Dermis microvascular lymphatic vessel endothelial cell (primary cell): ENCODE measurements at places on chromosomes 3 and 15.

DNA sequence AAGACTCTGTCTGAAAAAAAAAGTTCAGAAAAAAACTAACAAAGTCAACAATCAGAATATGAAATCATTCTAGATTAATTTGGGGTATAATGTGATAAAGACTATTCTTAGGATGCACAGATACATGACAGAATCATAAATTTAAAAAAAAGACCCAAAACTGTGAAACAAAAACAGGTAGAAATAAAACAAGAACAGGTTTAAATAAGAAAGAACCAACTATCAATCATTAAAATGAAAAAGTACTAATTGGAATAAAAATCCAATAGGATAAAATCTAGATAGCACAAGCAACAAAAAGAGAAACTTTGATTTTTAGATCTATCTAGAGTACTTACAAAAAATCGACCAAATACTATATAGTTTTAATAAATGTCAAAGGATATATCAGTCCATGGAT, 13.4 kb downstream of the TMEM202 start:
- no peak for DNase-seq

DNA sequence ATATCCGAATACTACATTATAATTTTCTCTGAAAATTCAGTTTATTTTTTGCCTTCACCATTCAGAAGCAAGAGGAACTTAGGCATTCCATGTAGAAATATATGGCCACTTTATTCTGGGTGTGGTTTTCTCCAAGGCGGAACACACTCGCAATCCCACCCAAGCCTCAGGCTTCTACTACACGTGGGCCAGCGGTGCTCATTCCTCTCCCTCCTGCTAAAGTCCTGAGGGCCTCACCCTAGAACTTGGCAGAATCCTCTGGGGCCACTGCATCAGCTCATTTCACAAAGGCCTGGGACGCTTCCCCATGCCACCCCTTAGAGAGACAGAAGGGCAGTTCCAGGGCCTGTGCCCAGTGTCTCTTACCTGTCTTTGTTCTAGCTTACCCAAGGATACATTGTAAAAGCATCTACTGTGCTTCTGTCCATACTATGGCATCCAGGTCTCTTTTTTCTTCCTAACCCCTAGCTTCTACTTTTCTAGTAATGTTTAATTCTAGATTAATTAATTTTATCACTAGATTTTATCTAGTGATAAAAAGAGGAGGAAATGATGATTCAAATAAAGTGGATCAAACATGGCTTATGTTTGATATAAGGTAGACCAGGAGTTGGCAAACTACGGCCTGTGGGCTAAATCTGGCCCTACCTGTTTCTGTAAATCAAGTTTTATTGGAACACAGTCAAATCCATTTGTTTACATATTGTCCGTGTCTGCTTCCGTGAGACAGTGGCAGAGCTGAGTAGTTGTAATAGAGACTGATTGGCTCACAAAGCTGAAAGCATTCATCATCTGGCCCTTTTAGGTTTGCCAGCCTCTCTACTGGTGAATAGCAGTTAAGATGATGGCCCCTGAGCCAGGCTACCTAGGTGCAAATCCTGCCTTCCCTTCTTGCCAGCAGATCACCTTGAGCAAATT, 29.8 kb downstream of the LARS2 start:
- DNase-seq, result peak; percentile 33

- no peak for DNase-seq
Measured at GRCh38 chr3:127115691-127116351, 77.1 kb upstream of the PRR23E start.

DNA sequence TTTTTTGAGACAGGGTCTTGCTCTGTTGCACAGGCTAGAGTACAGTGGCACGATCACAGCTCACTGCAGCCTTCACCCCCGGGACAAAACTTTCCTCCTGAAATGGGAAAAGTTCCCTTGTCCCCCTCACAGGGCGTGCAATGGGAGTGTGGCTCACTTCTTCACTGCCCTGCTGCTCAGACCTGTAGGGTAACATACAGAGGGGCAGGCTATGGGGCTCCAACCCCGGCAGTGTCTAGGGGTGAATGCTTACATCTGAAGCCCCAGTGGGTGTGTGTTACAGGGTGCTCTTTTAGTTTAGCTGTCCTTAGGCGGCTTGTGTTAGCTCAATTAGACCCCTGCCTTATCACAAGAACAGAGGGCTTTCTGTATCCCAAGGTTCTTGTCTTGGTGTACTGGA, 157.3 kb downstream of the RBPMS2 start:
- no peak for DNase-seq

GRCh38 chr15:33374226-33374914, 63.6 kb downstream of the RYR3 start:
- no peak for DNase-seq

GRCh38 chr3:69252631-69253030, 130.2 kb upstream of the LMOD3 start:
- no peak for DNase-seq

- DNase-seq, result no peak
Measured at GRCh38 chr3:126873416-126873815, 109.5 kb upstream of the PLXNA1 start.

- no peak for DNase-seq
Measured at GRCh38 chr3:44444896-44445691, 32.4 kb downstream of the ZNF445 start.

GRCh38 chr3:105938101-105938500, 69.3 kb upstream of the CBLB start:
- DNase-seq, result no peak

DNA sequence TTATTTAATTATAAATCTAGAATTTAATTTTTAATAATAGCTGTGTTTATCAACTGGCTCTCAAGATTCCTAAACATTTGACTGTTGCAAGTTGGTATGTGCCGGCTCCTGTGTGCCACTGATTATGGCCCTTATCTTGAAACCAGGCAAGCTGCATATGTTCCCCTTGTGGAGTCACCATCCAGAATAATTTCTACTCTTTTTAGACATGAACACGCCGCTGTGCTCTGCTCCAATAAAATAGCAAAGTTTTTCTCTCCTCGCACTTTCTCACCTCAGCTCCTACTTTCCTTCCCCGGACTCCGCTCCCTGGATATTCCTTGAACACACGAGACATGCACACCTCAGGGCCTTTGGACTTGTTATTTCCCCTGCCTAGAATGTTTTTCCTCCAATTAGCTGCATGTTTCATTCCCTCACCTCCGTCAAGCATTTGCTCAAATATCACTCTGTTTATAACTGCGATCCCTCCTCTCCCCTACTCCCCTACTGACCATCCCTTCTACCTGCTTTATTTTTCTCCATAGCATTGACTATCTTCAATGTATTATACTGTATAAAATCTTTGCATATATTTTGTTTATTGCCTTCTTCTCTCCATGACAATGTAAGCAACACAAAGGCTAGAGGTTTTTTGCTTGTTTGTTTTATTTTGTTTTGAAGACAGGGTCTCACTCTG, 26.1 kb upstream of the ERICH6 start:
- DNase-seq, result no peak

- no peak for DNase-seq
Measured at GRCh38 chr3:148998715-148999423, 7.5 kb downstream of the GYG1 start.

DNA sequence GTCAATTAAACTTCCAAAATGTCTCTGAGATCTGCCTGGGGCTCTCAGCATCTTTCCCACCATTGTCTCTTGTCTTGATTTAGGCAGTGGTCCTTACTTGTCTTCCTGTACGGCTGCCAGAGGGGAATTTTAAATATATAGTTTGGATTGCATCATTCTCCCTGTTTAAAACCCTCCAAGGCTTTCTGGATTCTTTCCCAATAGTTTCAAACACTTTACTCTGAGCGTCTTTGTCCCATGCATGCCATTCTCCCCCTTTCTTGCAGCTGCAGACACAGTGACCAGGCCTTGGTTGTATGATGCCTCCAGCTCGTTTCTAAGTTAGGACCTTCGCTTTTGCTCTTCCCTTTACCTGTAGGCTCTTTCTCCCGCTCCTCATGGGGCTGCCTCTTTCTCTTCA, 323.3 kb upstream of the CTNNB1 start:
- DNase-seq, result no peak

GRCh38 chr3:61892891-61893290, 331.5 kb downstream of the PTPRG start:
- no peak for DNase-seq

GRCh38 chr15:92095693-92096092, 242.2 kb downstream of the SLCO3A1 start:
- no peak for DNase-seq

GRCh38 chr15:92059036-92059970, 205.8 kb downstream of the SLCO3A1 start:
- DNase-seq, result no peak

- DNase-seq, result no peak
Measured at GRCh38 chr15:72706266-72706665, 20.3 kb downstream of the BBS4 start.

DNA sequence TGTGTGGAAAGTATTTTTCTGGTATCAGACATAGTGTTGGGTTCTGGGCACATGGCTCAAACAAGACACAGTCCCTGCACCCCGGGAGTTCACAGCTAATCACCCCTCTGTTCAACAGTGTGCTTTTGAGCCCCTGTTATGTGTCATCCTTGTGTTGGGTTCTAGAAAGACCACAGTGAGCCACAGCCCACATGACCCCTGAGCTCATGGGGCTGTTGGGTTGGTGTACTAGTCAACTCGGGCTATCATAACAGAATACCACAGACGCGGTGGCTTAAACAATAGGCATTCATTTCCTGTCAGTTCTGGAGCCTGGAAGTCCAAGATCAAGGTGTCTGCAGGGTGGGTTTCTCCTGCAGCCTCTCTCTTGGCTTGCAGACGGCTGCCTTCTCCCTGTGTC, 100.0 kb downstream of the DNAJB8 start:
- peak; percentile 14 for DNase-seq

DNA sequence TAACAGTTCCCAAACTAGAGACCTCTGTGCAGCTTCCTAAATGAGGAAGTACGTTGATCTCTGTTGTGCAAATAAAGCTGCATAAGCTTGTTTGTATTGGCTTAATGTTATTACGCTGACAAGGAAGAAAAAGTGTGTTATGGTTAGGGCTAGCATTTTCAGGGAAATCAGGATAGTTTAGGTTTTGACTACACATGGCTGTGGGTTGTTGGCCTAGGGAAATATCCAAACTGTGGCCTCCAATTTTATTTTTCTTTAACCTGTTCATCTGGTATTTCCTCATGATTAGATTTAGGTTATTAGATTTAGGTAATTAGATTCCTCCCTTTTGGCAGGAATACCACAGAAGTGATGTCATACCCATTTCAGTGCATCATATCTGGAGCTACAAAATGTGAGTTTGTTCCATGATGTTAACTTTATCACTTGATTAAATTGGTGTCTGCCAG, 8.7 kb upstream of the MCCC1 start:
- DNase-seq, result no peak

GRCh38 chr15:64456634-64457108, 3.7 kb upstream of the ZNF609 start:
- no peak for DNase-seq

DNA sequence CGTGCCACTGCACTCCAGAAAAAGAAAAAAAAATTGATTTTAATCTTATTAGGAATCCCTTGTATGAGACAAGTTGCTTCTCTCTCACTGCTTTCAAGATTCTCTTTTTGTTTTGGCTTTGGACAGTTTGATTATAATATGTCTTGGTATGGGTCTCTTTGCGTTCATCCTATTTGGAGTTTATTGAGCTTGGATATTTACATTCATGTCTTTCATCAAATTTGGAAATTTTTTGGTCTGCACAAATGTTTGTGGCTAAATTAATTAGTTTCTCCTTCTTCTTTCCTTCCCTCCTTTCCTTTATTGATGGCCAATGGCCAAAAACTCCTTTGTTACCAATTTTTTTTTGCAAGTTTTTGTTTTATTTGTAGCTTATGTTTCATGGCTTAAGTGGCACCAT, 28.1 kb upstream of the SELENOK start:
- DNase-seq, result no peak

DNA sequence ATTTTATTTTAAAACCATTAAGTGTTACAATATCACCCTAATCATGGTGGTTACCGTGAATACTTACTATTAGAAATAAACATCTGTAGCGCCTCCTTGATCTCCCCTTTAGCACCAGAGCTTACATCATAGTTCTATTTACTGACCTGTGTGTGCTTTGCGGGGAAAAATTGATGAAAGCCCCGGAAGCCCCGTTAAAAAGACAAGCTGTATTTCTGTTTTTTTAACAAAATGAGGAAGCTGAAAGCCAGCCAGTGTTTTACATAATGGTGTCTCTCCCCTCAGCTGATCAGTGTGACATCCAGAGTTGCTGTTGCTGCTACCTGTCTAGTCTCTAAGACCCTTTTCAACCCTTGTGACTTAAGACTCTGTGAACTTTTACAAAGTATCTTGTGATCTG, 100.8 kb downstream of the OPA1 start:
- DNase-seq, result no peak

GRCh38 chr3:60953351-60953750, 297.9 kb downstream of the FHIT start:
- no peak for DNase-seq

DNA sequence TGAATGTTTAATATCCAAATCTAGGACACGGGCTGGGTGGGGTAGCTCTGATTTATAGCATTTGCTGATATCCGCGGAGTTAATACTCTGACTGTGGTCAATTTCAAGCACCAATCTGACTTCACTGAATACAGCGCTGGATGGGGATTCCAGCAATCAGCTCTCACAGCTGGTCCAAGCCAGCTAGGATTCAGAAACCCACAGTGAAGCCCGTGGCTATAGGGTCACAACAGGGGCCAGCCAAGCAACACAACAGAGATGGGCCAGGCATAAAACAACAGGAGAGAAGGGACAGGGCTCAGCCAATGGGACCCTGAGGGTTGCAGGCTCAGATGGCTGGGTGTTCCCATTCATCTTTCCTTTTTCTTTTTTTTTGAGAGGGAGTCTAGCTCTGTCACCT, 5.4 kb upstream of the LMAN1L start:
- DNase-seq, result no peak

DNA sequence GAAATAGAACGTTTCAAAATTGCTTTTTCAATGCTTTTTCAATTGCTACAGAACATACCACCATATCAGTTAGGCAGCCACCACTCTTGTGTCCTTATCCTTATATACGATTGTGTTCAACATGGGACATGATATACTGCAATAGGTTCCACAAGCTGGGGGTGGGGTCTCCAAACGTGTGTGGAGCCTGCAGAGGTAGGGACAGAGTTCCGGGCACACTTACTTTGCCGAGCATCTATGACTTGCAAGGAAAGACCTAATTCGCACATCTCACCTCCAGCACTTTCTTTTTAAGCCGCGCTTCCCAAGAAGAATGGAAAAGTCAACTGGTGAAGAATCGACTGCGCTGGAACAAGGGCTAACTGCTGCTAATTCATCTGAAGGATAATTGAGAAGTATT, 39.6 kb upstream of the SFMBT1 start:
- DNase-seq, result no peak

DNA sequence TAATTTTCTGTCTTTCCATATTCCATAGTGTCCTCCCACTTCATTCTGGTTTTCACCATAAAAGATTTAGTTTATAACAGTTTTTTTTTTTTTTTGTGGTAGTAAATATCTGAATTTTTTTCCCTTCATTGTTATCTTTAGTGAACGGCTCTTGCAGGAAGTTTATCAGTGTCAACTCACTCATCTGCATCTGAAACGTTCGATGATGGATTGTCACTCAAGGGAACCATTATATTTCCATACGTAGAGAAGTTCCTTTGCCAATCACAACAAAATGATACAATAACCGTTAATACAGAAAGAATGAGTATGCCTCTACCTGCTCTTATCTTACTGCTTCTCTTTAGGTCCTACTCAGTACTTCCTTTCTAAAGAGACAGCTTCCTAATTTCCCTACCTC, 651.2 kb upstream of the KCNMB2 start:
- peak; percentile 37 for DNase-seq
